ENCODE measurements at places on chromosomes 5 and 9. TPM values are rescaled to one million over a fixed set of nuclear protein-coding genes. Genes with fewer than 3 reads are reported as not detected.

DNA sequence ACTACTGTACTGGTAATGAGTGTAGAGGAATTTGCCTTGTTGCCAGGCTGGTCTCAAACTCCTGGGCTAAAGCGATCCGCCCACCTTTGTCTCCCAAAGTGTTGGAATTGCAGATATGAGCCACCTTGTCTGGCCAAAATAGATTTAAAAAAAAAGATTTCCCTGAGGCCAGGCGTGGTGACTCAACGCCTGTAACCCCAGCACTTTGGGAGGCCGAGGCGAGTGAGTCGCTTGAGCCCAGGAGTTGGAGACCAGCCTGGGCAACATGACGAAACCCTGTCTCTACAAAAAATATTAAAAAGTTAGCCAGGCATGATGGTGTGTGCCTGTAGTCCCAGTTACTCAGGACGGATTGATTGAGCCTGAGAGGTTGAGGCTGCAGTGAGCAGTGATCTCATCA is 62.5 kb downstream of the IPO11 start:
- DNase-seq: no peak

DNA sequence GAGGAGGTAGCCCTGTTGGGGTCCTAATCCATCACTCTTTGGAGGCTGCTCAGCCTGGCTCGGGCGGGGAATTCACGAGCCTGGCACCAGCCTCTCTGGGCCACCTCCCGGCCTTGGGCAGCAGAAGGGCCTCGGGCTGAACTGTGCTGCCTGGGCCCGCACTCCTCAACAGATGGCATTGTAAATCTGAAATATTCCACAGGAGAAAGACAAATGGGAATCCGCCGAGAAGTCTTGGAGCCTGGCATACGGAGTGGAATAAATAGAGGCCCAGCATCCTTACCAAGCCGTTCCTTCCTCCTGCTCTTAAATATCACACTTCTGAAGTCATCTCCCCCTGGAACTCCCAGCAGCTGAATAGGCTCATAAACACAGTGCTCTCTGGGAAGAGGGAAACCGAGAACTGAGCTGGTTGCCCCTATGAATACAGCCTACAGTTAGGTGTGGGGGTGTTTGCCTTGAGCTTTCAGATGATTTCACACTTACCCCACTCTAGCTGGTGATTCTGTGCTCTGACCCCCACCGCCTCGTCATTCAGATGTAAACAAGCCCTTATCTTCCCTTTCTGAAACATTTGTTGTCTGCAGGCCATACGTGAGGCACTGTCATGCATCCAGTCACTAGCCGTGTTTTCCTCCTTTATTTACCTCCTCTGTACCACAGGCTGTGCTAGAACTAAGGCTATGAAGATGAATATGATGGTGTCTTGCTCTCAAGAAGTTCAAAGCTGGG is 455.0 kb upstream of the CLINT1 start:
- peak; percentile 87 for DNase-seq

DNA sequence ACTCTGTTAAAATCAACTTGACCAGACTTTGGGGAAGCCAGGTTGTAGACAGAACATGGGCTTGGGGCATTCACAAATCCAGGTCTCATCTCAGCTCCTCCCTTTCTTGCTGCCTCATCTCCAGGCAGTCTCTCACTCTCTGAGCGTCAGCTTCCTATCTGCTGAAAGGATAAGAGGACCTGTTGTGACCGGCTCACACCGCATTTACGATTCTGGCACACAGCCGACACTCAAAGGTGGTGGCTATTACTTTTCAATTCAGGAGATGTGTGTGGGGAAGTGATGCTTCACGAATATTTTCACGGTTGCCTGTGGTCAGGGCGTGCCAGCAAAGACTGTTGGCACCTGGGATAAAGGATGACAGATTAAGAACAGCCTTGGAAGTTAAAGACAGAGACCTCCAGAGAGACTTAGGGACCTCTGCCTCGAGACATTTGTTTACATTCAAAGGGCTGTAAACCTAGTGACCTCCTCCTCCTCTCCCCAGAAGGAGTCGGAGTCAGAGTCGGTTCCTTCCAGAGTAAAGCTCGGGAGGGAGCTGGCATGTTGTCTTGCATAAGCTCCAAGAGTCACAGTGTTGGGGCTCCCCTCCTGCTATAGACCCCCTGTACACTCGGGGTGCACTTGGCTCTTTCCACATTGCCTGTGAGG is 83.2 kb downstream of the AK8 start:
- no peak for DNase-seq

GRCh38 chr5:40945111-40945510 is 35.8 kb downstream of the C7 start:
- no peak for DNase-seq

The IL31RA gene
- total RNA-seq: not detected

The ST8SIA4 gene
- total RNA-seq: 36.2 TPM

- no peak for DNase-seq
Observed at GRCh38 chr5:123181394-123181801, 92.4 kb downstream of the PRDM6 start.

GRCh38 chr9:128892221-128892921 is 10.4 kb downstream of the LRRC8A start:
- no peak for DNase-seq

DNA sequence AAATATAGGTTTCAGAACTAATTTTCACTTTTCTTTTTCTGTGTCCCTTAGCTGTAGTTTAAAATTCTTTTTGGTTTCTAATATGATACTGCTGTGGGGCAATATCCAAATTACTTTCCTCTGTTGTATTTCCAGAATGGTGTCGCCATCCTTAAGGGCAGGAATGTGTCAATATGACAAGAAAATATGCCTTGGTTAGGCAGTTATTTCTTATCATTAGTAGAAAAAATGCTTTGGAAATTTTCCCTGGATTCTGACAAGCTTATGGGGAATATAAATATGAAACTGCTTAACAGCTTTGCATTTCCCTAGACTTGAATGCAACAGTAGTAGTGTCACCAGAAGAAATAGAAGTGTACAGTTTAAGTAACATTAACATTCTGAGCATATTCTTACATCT is 29.4 kb downstream of the ANKRD34B start:
- DNase-seq: no peak

DNA sequence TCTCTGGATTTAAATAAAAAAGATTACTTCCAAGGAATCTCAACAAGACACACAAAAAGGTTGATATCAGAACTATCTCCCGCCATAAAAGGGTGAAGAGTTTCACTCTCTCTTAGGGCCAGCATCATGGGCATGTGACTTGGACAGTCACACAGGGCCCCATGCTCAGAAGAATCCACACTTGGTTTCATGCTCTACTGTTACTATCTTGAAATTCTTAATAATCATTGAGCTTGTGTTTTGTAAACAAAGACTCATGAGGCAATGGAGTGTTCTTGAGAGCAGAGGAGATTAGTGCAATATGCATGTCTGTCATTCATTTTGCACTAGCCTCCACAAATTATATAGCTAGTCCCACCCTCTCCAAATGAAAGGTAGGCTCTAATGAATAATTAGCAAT is 58.4 kb downstream of the HMHB1 start:
- no peak for DNase-seq

The LPAR1 gene
- total RNA-seq: 13.4 TPM

DNA sequence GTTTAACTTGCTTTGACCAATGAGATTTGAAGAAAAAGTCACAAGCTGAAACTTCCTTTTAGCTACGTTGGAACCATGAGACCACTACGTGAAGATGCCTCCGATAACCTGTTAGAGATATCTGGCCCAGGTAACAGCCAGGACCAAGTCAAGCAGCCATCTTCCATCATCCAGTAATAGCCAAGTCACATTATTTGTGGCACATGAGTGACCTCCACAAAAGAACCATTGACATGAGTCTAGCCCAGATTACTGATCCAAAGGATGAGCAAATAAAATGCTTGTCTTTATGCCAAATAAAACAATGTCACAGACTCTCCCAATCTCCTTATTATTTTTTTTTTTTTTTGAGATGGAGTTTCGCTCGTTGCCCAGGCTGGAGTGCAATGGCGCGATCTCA is 1.6 kb downstream of the DEPDC1B start:
- DNase-seq: no peak
